ENCODE measurements at places on chromosomes 5 and 9.

GRCh38 chr9:99253134-99253533 lies 31.1 kb downstream of the SEC61B start:
- no peak for DNase-seq

- DNase-seq, result no peak
Measured at GRCh38 chr5:150022681-150023080, 22.1 kb downstream of the HMGXB3 start.

GRCh38 chr5:180424094-180424493 lies 70.1 kb upstream of the CNOT6 start:
- no peak for DNase-seq

DNA sequence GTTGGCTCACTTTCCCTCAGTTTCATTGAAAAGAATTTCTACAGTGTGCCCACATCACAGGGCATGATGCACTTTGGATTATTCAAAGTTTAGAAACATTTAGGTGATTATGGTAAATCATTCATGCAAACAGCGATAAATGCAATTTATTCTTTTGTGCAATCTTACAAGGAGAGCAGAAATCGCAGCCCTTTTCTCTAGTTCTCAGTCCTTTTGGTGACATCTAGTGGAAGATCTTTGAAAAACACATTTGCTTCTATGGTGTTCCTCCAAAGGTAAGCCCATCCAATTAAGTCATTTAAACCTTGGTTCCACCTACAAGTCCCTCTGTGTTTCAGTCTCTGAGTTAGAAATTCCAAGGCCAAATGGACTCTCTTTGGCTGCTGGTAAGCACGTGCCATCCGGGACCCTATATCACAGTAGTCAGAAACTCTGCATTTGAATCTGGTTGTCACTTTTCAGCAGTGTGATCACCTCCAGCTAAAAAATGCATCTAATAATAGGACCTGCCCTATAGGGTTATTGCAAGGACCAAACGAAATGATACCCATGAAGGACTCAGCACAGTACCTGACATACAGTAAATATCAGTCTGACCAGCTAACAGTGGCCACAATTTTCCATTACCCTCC lies 66.4 kb downstream of the MACROH2A1 start:
- DNase-seq, result no peak

DNA sequence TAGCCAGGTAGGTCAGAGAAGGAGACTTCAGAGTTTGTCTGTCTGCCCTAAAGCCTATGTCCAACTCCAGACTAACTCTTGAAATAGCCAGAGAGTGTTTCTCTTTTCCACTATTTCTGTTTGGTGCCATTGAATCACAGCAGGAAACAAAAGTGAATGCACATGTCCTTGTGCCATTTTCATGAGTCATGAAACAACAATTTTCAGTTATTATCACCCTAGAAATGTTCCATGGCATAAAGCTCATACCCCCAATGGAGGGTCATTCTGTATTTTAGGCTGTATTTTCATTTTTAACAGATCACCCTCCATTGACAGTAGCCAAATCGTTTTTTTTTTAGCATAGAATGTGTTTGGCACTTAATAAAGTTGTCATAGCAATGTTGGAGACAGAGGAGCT lies 124.7 kb downstream of the PAPPA start:
- no peak for DNase-seq

- no peak for DNase-seq
Measured at GRCh38 chr9:135501261-135502167, 1.0 kb downstream of the MRPS2 start.

- DNase-seq, result no peak
Measured at GRCh38 chr9:38226491-38226951, 157.5 kb upstream of the SHB start.

DNA sequence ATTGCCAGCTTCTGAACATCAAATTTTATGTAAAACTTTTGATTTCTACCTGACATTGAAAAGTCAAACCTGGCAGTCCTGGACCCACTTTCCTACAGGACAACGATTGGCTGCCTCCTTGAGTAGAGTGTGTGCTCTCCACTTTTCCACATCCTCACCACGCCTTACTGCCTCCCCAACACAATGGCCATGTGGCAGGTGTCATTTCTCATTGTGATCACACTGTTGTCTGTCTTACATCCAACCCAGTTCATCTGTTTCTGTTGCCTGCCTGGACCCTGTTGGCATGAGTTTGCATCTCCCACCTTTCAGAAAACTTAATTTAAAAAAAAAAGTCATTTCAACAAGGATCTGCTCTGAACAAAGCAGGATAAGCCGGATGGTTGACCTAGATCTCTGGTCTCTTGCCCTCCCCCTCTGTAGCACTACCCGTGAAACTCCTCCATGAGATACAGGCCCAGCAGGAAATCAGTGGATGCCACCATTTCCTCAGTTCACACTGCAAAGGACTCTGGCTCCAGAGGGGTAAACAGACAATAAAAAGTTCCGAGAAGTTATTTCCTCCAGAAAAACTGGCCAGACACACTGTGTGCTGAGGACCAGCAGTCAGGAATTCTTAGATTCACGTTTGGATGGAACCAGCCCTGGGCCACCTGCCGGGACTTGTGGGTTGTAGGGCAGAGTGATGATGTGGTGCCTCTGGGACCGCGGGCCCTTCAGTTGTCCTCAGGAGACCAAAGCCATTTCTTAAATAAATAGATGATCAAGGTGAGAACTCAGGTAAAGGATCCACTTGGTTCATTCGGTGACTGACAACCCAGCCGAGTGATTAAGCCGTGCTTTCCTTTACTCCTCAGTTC lies 48.6 kb downstream of the AMBP start:
- DNase-seq, result peak; percentile 14

GRCh38 chr9:93892748-93893147 lies 62.4 kb downstream of the BARX1 start:
- DNase-seq, result no peak

DNA sequence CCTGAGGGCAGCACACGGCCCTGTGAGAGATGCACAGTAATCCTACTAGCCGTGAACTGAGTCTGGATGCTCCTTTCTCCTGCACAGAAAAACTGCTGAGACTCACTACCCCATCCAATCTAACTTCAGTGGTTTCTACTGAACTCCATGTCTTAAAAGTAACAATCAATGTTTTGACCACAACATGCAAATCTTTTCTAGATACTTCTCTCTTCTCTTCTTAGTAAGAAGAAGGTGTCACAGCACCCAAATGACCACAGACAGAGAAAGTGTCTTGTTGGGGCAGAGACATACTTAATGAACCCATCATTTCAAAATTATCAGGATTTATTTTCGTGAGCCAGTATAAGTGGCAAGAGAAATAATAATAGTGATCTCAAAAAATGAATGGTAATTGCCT lies 285.8 kb upstream of the MEF2C start:
- no peak for DNase-seq

GRCh38 chr5:95241-95980 lies 3.4 kb downstream of the PLEKHG4B start:
- no peak for DNase-seq

DNA sequence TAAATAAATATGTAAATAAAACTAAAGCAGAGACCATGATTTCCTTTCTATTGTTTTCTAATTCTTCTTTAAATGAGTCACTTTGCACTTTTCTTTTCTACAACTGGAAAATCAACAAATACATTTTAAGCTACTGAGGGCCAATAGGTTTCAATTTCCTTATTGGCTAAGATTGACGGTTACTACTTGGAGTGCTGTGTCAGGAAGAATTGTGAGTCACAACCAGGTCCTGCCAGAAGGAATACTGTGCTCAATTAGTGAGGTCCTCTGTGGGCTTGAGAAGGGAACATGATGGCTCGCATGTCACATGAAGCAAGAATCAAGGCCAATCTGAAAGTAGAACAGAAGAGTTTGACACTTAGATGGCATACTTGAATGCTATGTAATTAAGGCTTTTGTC lies 110.8 kb downstream of the HMHB1 start:
- no peak for DNase-seq

DNA sequence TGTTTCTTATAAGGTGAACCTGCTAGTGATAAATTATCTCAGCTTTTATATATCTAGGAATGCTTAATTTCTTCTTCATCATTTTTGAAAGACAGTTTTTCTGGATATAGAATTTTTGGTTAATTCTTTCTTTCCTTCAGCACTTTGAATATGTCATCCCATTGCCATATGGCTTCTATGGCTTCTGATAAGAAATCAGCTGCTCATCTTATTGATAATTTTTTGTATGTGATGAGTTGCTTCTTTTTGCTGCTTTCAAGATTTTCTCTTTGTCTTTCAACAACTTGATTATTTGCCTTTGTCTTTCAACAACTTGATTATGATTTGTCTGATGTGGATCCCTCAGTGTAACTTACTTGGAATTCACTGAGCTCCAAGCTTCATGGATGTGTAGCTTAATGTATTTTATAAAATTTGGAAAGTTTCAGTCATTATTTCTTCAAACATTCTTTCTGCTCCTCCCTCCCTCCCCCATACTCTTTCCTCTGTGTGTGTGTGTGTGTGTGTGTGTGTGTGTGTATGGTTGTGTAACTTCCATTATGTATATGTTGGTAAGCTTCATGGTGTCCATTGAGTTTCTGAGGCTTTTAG lies 243.9 kb downstream of the TLE1 start:
- DNase-seq, result no peak

DNA sequence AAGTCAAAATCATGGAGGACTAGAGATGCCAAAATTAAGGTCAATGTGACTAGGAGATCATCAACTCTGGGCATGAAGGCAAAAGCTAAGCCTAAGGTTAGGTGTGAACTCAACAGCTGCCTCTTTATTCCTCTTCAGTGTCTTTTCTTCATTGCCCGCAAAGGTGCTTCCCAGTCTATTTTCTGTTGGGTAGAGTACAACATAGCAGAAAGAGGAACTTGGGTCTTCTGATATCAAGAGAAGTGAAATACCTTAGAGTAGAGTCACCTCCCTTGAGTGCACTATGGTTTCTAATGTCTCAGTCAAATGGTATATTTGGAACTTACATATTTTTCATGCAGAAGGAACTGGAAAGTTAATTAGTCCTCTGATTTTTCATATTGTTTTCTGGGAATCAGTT lies 122.5 kb upstream of the GRIN3A start:
- no peak for DNase-seq

GRCh38 chr5:65483546-65484346 lies 2.0 kb upstream of the ADAMTS6 start:
- DNase-seq, result no peak
